ENCODE measurements at places on chromosomes 7 and 10.

GRCh38 chr7:116356979-116357378 lies 142.6 kb upstream of the CAV2 start:
- no peak for DNase-seq

DNA sequence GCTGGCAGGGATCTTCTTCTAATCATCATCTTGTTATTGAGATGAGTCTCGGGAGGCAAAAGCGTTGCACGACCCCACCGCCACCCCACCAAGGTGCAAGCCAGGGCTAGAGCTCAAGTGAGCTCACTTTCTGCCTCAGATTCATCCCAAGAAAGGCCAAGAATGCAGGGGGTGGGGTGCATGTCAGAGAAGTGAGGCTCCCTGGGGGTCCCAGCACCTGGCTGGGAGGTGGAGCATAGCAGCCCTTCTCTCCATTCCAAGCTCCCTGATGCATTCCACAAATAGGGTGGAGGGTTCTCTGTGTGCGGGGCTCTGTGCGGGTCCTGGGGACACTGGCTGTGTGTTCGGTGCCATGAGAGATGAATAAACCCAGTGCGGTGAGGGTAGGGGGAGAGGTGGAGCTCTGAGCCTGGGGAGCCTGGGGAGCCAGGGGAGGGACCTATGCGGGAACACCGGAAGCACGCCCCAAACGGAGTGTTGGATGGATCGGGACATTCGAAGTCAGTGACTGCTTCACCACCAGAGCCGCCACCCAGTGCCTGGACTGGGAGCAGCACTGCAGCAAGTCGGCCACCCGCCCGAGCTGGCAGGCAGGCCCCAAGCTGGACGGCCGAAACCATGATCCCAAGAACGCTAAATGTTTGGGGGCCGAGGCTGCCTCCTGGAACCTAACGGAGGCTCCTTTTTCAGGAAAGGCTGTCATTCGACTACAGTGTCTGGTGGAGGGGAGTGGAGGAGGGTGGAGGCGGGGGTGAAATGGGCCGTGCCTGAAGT lies 17.9 kb upstream of the HMX3 start:
- no peak for DNase-seq

GRCh38 chr10:118595598-118596425 lies at the start of gene PRLHR:
Gene PRLHR (minus strand): TSS chr10:118595648. CDS start chr10:118595244, 404 bp downstream.
- DNase-seq = peak; percentile 42

DNA sequence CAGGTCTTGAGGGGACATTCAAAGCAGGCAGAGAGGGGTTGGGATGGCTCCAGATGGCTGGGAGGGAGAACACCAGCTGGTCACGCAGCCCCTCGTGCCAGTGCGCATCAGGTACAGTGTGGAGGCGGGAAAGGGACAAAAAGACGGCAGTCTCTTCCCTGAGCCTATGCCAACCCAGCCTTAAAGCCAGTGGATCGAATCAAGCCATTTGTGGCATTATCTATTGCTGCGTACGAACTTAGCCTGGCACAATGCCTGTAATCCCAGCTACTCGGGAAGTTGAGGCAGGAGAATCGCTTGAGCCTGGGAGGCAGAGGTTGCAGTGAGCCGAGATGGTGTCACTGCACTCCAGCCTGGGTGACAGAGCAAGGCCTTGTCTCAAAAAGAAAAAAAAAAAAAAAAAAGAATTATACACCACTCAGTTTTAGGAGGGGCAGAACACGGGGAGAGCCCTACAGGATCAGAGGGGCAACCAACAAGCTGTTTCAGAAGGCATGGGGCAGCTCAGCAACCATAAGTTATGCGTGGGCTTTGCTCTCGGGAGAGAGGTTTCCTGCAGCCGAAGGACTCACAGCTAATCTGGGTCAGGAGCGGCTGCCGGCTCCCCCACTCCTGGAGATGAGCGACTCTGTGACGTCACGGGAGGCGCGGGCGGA lies 356 bp upstream of the NDUFB2 start:
- peak; percentile 92 for DNase-seq

- no peak for DNase-seq
Measured at GRCh38 chr7:126040114-126041045, 1110.8 kb upstream of the POT1 start.
